Effector memory CD4-positive, alpha-beta T cell (primary cell): ENCODE measurements at places on chromosomes 11 and 22.

DNA sequence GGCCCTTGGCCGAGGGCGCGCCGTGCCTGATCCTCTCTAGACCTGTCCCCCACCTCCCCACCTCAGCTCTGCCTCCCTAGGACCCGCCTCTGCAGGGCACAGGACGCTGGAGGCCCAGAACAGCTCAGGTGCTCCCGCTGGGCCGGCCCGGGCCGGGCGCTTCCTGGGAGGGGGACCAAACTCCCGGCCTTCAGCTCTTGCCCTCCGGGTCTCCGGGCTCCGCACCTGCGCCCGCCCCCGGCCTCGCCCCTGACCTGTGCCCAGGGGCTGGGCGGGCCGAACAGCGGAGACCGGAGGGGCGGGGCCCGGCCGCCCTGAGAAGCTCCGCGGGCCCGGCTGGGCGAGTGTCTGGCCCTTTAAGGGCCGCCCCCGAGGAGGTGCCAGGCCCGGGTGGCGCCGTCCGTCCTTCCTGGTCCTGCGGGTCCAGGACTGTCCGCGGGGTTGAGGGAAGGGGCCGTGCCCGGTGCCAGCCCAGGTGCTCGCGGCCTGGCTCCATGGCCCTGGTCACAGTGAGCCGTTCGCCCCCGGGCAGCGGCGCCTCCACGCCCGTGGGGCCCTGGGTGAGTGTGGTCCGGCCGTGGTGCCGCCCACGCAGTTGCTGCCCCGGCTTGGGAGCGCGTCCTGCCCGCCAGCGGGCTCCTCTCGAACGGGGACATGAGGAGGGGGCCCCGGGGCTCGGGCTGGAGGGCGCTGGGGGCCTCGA, at the start of gene SSH3:
TSS of gene SSH3 (plus strand) at position 399 of the 703 bp plus-strand sequence. CDS start at position 495, 96 bp downstream.
- DNase-seq: peak; percentile 43

DNA sequence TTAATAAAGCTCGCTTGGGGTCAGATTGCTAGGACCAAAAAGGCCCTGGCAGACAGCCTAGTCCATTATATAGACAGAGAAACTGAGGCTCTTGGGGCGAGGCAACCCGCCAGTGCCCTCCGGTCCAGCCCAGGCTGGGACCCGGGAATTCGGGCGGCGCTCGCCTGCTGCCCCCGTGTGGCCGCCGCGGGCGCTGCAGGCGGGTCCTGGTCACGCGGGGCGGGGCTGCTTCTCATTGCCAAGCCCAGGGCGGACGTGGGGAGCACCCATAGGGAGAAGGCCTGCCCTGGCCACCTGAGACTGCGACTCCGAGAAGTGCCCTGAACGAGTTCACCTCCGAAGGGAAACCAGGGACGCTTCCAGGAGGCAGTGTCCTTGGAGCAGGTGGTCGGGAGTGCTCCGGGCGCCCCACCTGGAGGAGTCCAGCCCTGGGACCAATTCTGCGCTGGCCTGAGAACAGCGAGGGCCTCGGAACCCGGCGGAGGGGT, 36.0 kb upstream of the CSNK1E start:
- peak; percentile 52 for DNase-seq

GRCh38 chr22:37922191-37922590, 16.1 kb downstream of the MICALL1 start:
- DNase-seq: no peak

- no peak for DNase-seq
Measured at GRCh38 chr11:46114378-46114777, 6.9 kb downstream of the PHF21A start.

- no peak for DNase-seq
Measured at GRCh38 chr11:104917271-104918112, 19.2 kb upstream of the CASP12 start.

GRCh38 chr11:84384731-84385130, 1098.6 kb upstream of the CCDC90B start:
- DNase-seq: no peak

- no peak for DNase-seq
Measured at GRCh38 chr11:116888024-116888423, 50.6 kb upstream of the APOA1 start.

DNA sequence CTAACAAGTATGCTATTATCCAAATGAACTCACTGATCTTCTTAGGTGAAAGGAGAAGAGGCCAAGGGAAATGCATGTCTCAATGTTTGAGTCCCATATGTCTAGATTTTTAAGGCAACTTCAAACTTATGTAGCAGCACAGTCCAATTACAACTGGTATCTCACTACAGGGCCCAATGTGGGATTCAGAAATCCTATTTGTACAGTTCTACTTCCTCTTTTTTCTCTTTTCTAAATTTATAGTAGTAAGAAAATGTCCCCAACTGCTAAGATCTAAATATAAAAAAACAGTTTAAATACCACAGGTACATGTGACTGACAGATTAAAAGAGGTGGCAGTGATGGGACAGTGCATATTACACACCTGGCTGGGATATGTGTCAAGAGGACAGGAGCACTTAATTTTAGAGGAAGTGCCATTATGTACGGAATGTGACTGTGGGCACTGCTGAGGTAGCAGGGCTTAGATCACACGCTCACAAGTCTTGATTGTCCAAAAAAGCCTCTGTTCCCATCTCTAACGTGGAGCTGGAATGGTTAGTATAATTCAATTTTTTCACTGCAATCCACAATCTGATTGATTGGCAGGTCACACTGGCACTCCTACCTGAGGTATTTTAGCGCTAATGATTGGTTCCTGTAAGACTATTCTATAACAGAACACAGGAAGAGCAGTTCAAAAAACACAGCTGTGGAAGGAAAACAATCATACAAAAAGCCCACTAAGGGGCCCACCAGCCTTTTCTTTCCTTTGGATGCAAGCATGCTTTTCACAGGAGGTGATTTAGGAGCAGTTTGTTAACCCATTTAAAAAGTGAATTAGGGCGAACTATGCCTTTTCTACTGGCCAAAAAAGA, 34.6 kb downstream of the APOL5 start:
- DNase-seq: no peak

- DNase-seq: peak; percentile 19
Measured at GRCh38 chr22:29306835-29307595, 565 bp downstream of the GAS2L1 start.

- DNase-seq: no peak
Measured at GRCh38 chr11:70622091-70622490, 223.8 kb downstream of the CTTN start.

DNA sequence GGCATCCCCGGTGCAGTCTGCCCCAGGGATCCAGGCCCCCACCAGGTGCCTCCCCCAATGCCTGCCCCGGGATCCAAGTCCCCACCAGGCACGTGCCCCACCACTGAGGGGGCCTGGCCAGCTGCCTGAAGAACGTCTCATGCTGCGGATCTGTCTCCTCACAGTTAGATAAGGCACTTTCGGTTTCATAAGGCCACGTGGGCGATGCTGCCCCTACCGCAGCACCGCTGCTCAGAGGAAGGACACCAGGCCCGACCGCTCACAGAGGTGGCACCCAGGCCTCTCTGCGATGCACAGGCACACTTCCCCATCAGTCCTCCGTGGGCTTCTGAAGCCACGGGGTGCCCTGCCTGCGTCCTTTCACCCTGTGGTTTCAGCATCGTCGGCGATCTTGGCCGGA, 68.1 kb upstream of the BID start:
- no peak for DNase-seq

DNA sequence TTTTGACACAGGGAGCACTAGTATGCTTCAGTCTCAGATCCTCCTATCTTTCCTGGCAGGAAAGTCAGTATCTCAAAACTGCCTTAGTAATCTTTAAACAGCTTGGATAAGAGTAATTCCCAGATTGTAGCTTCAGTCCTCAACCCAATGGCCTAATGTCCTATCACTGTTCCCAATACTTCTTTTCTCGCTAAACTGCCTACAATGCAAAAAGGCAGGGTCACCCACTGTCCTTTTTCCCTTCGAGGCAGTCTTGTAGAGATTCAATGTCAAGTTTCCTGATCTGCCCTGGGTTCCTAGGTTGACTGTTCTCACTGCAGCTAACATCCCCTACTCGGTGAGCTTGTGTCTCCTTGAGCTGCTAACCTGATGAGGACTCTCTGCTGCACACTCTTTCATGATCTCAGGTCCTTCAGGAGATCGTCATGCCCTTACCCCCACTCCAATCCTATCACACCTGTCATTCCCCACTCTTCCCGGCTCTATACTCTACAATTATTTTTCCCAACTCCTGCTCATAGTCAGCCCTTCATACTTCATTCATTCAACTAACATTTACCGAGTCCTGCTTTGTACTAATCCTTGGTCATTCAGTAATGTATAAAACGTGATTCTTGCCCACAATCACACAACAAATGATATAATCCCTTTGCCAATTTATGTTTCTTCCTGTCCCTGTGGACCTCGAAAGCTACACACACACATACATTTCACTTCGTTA, 904 bp downstream of the C2CD3 start:
- DNase-seq: no peak

- DNase-seq: no peak
Measured at GRCh38 chr11:6911948-6912347, 8.9 kb upstream of the OR2D3 start.

DNA sequence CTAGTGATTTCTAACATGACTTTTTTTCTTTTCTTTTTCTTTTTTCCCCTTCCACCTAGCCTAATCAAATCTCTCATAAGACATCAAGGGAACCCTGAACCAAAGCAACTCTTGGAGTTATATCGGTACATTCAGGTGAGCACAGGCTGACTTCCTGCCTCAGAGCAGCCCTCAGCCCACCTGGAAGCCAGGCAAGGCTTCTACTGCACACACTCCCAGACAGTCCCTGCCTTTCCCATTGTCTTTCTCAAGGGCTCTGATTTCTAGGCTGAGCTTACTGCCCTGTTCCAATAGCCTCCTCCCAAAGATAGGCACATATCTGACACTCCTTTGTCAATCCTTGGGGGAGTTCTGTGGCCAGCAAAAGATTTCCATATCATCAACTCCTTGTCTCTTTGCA, 629.5 kb downstream of the NTM start:
- no peak for DNase-seq

- no peak for DNase-seq
Measured at GRCh38 chr11:33214187-33214586, 43.0 kb upstream of the HIPK3 start.

DNA sequence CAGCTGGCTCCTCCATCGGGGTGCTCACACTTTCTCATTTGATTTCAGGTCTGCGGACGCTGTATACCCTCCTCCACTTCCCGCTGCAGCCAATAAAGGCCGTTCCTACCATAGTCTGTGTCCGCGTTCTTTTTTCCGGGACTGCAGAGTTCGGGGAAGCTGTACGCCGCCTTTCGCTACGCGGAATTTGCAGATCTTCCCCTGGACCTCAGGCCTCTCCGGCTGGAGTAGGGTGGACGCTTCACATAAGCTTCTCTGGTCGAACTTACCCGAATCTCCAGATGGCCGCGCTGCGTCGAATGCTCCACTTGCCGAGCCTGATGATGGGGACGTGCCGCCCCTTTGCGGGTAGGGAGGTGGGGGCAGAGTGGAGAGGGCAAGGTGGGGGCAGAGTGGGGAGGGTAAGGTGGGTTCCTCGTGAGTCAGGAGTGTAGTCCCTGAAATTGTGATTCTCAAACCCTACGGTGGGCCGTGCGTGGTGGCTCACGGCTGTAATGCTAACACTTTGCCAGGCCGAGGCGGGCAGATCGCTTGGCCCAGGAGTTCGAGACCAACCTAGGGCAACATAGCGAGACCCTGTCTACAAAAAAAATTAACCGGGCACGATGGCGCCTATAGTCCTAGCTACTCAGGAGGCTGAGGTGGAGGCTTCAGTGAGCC, 617 bp downstream of the CSKMT start:
- peak; percentile 58 for DNase-seq

- DNase-seq: peak; percentile 29
Measured at GRCh38 chr11:75577207-75577606, 15.2 kb downstream of the SERPINH1 start.

GRCh38 chr11:74683941-74684481, 47.2 kb downstream of the CHRDL2 start:
- DNase-seq: no peak

- DNase-seq: no peak
Measured at GRCh38 chr11:17648528-17648927, 70.8 kb upstream of the MYOD1 start.

GRCh38 chr22:21699643-21700042, 33.8 kb downstream of the PPIL2 start:
- no peak for DNase-seq

DNA sequence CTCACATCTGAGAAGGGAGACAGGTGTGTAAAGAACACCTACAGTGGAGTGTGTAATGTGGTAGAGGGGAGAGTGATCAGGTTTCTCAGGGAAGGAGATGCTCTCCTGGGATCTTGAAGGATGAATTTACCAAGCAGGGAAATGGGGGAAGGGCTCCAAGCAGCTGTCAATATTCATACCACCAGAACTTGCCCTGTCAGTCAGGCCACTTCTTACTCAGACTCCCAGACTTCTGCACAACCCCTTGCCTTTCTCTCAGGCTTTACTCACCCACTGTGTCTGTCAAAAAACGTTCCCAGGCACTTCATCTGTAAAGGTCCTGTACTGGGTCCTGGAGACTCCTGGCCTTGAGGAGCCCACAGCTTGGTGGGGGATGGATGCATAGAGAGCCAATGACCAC, 14.0 kb upstream of the FCHSD2 start:
- no peak for DNase-seq

DNA sequence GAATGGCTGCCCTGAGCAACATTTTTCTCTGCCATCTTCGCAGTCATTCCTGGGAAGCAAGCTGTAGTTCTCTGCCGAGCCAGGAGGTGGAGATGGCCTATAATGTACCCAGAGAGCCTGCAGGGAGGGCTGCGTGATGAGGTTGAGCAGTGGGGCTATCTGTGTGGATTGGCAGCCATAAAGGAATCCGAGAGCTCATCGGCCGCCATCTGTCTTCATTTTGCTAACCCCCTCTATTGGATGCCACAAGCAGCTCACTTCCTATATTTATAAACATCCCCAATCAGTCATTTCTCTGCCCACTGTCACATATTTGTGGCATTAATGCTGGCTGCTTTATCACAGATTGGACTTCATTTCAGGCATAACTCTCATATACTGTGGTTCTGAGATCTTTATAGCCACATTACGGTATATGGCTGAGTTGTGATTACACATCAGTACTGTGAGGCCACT, 209.5 kb downstream of the NTM start:
- no peak for DNase-seq

GRCh38 chr11:99960536-99960935, 726.6 kb upstream of the ARHGAP42 start:
- no peak for DNase-seq

GRCh38 chr22:34080433-34080832, 160.2 kb upstream of the LARGE1 start:
- no peak for DNase-seq

GRCh38 chr11:100004541-100004940, 682.5 kb upstream of the ARHGAP42 start:
- DNase-seq: no peak
